Skin of body (tissue), 3 donors: ENCODE measurements at places on chromosomes 7 and 10. TPM values are rescaled to one million over a fixed set of nuclear protein-coding genes. Genes with fewer than 3 reads are reported as not detected.
A peak's percentile ranks its signal among the peaks of the same experiment; 100 is the strongest.

DNA sequence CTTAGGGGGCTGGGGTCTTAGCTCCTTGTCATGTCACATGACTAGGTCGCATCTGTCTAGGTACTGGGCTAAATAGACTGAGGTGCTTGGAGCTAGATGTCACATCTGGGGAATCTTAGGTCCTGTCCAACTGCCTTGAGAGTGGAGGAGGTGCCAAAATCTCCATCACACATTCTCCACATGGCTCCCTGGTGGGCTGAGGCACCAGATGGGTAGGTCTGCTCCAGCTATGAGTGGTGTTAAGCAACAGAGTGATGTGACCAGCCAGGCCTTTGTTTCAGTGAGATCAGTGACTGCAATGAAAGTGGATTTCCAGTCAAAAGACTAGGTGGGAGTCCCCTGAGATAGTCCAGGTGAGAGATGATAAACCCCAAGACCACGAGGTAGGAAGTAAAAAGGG is 251.8 kb downstream of the BMPER start:
- DNase-seq, result no peak

DNA sequence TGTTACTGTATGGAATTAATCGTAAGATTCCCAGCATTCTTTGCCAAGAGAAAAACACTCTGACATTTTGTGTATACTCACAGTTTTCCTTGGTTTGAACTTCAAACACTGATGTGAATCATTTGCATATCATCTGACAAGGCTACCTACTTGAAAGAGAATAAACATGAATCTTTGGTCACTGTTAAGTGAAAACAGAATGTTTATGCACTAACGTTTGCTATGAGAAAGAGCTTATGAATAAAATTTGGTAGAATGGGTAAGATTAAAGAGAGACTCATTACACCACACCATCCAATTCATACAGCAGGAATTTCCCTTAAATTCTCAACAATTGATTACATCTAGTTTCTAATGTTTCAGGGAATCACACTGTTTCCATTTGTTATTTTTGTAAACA is 46.6 kb downstream of the MACC1 start:
- no peak for DNase-seq

Gene CPVL
- 12.6 TPM for total RNA-seq

Gene C7orf33
- total RNA-seq, result not detected

DNA sequence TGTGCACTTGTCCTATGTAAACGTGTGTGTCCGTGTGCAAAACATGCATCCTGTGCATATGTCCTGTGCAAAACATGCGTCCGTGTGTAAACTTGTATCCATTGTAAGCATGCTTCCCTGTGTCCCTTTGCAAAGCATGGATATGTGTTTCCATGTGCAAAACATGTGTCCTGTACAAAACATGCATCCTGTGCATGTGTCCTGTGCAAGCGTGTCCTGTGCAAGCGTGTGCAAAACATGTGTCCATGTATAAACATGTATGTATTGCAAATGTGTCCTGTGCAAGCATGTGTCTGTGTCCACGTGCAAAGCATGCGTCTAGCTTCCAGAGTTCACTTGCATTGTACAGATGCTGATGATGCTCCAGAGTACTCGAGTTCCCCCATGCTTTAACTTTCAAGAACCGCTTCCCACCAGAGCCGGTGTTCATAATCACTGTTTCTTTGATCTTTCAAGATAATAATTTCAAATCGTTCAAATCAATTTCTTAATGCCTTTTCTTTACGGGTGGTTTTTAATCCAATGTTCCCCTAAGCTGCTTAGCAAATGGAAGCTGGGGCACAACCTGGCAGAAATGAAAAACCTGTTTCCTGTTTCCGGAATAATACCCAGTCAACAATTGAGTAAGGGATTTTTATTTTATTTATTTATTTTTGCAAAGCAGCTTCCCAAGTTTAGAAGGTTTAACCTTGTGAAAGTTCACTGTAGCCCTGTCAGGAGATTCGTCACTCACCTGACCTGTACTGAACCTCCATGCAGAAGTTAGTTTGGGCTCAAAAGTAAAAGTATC is 641 bp upstream of the ASB13 start:
- peak; percentile 46 for DNase-seq

DNA sequence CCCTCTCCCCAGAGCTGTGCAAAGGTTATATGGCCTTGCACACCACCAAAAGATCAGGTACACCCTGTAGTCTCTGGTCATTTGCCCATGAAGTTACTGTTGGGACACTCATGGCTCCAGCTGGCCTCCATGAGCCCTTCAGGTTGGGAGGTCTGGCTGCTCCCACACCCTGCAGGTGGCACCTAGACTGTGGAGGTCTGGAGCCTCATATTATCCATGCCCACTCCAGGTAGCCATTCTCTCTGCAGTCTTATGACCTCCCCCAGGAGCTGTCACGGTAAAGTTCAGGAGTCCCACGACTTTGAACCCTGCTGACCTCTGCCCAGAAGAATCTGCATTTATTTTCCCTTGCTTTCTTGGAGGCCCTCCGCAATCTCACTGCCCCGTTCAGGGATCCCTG is 39.2 kb upstream of the GAD2 start:
- DNase-seq, result no peak

Gene ZNF467
- total RNA-seq, result 3.6 TPM

DNA sequence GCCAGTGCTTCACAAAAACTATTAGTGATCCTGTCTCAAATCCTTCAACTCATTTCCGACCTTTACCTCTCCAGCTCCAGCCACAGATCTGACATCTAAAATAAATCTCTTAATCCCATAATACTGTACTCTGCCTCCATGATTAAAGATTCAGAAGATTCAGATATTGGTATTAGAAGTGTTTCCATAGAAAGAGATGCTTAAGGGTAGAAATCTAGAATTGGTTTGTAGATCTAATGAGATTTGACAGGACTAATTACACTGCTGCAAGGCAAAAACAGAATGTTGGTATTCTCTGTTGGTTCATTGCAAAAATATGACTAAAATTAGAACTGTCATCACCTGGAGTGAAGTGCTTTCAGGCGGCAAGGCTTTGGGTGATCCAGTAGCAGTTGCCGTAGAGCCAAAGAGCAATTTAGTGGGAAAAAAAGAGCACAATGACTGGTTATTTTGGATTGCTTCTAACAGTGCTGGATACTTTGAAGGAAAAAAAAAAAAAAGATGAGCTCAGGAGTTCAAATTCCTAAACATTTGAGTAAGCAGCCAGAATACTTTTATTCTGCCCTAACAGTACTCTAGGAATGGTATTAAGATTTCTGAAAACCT is 940.1 kb upstream of the SORCS1 start:
- no peak for DNase-seq

- no peak for DNase-seq
Observed at GRCh38 chr10:37549054-37549453, 308.4 kb downstream of the ZNF248 start.

DNA sequence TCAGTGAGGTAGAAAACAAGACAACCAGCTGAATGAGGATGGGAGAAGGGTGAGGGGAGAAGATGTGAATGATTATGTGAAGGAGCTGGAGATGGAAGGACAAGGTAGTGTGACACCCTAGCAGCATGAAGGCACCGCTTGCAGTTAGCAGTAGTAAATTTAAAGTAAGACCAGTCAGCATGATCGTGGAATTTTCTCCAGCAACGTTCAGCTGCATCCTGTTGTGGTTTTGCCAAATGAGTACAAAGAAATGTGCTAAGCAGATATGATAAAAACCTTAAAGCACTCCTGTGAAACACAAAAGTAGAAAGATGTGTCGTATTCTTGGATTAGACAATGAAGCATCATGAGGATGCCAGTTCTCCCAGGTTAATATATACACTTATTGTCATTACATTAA is 34.1 kb upstream of the IFRD1 start:
- DNase-seq, result no peak

Gene SAMD9L
- 7.6 TPM for total RNA-seq

Gene FUOM
- 11.2 TPM for total RNA-seq

GRCh38 chr7:115267503-115267902 is 345.6 kb downstream of the MDFIC start:
- DNase-seq, result no peak

- no peak for DNase-seq
Observed at GRCh38 chr10:102615361-102615760, 28.9 kb upstream of the TRIM8 start.

DNA sequence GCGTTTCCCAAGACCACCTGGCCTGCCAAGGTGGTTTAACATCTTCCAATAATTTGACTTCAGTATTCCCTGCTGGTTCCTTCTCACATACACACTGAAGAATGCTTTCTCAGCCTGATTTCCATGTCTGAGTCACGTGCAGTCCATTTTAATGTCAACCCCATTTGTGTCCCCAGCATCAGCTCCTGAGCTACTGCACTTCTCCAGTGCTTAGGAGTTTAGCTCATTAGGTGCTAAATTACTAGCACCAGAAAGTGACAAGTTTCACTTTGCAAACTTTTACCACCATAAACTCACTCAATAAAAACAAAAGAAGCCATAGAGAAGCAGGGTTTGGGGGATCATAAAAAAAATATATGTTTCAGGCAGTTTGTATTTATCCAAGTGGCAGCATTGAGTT is 279.3 kb upstream of the SORCS1 start:
- DNase-seq, result no peak

DNA sequence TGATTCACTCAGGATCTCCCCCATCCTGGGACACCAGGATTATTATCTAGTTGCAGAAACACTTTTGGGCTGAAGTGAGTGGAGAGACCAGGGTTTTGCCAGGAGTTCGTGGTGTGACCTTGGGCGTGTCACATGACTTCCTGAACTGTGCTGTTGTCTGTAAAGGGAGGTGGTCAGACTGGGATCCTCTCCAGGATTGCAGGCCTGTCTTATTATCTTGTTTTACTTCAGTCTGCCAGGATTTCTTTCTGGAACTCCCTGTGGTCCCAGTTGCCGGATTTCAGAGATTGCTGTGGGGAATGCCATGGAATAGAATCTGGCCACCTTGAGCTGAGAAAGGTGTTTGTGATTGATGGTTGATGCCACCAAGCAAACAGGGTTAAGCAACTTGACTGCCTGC is 35.8 kb downstream of the CRCP start:
- DNase-seq, result peak; percentile 63
